ENCODE measurements at places on chromosomes 1 and 21.
A peak's percentile ranks its signal among the peaks of the same experiment; 100 is the strongest.

DNA sequence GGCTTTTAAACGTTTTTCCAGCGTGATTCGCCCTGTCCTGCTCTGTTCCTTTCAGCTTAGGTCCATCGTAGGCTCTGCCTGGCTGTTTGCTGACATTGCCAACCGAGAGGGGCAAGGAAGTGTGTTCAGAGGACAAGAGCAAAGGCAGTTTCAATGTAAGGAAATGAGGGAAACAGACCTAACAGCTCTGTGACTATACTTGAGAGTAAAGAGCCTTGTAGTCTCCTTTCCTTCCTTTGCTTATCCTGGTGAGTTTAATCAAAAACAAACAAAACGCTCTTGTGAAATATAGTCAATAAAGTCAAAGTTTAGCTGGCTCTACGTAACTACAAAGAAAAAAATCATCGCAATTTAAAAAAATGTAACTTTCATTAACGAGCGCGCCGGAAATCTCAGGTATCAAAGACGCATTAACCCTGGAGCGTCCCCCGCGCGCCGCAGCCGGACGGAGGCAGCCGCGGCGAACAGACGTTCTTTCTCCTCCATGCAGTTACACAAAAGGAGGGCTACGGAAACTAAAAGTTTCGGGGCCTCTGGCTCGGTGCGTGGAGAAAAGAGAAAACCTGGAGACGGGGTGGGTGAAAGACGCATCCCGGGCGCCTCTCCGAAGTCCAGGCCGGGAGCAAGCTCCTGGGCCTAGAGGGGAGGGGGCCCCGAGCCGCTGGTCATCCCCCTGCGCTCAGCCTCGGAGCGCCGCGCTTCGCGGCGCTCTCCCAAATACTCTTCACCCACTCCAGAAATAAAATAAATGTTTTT lies 617 bp upstream of the ADGRL2 start:
- DNase-seq = peak; percentile 14

DNA sequence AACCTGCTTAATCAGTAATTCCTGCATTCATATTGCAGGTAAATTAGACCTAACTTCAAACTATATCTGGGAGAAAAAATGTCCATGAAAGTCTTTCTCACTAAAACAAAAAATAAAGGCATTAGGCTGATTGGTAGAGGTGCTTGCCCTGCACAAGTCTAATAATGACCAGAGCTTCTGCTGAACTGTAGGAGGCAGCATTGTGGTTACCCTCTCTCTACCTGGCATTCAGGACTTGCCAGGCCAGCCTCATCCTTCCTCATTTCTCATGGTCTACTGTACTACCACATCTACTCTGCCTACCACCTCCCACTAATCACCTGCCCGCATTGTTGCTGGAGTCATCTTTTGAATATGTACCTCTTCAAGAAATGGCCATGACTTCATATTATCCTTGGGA lies 60.8 kb upstream of the KRTAP11-1 start:
- DNase-seq = no peak

DNA sequence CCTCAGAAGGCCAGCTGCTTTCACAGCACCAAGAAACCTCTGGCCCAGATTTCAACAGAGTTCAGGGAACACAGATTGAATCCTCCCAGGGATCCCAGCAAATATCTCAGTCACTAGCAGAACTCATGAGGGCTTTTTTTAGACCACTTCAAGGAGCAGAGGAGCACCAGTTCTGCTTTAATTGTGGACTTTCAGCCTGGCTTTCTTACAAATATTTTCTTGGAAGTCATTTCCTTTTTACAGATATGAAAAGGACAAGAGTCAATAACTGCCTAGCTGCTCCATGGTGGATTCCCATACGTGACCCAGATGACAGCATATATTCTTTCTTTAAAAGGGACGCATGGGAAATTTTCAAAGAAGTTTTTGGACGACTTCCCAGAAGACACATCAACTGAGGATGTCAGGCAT lies 6.4 kb upstream of the LRRC8B start:
- no peak for DNase-seq

DNA sequence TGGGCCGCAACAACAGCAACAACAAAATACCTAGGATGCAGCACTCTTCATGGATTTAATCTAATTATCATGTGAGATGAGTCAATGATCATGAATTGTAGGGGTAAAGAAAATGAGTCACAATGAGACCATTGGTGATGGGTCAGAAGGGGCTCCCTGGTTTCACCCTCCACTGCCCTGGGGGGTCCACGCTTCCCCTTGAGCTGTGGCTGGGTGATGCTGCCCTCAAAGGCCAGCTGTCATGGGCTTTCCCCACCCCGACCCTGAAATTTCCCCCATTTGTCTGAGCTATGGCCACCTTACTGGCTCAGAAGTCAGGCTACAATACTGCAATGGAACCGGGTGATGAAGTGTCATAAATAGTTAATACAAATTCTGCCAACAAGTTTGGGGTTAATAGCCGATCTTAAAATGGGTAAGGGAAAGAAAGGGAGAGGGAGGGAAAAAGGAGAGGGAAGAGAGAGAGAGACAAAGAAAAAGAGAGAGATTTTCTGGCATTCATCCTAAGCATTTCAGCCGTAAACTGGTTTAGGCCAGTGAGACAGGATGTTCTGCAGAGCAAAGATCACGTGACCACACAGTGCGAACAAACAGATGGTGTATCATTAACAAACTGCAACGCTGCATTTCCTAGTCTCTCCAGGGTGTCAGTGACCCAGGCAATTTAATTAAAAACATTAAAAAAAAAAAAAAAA lies 143.4 kb upstream of the ERRFI1 start:
- peak; percentile 72 for DNase-seq

DNA sequence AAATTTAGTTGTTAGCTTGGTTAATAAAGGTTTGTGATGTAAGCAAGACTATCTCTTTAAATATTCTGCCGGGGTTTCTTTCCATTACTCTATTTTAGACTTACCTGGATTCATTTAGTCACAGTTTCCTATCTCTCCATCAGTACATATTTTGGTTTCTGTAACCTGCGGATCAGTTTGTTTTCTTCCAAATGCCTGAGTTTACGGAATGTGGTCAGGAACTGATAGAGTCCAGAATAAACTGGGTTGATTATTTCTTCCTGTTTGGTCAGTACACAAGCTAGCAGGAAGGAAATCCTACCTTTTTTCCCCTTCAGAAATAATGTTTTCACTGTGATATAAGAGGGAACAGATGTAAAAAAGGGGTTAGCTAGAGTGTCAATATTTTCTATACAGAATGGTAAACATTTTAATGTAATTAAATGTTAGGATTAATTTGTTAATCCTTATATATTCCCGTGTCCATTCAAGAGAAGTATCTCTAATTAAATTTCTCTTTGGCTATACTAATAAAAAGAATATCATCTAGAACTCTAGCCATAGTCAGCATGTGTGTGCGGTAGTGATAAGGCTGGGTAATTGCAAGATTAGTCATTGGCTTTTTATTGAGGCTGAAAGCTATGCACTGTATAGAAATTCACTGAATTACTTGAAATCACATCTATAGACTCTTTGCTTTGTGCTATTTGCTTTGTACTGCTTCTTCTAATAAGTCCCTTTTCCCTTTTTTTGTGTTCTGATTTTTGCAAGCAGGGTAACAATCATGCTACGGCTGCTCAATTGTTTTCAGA lies 144.7 kb upstream of the ADGRL4 start:
- no peak for DNase-seq

GRCh38 chr1:168585191-168585590 lies 8.8 kb downstream of the XCL1 start:
- no peak for DNase-seq

DNA sequence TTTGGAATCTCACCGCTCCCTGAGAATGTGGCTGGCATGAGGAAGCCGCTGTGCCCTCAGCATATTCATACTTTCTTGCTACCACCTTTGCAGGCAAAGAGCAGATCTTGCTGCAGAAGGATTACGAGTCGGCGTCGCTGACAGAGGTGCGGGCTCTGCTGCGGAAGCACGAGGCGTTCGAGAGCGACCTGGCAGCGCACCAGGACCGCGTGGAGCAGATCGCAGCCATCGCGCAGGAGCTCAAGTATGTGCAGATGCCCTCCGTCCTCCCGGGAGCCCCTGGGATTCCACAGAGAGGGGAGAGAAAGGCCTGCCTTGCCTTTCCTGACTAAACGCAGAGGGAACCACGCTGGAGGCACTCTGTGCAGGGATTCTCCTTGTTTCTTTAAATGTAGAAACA lies 50.6 kb upstream of the MTR start:
- no peak for DNase-seq

GRCh38 chr1:247347477-247348222 lies 16.0 kb upstream of the ZNF496 start:
- DNase-seq = no peak

- peak; percentile 89 for DNase-seq
Measured at GRCh38 chr1:23368562-23369334, 888 bp downstream of the ZNF436 start.

- no peak for DNase-seq
Measured at GRCh38 chr21:39004634-39005501, 178.4 kb downstream of the PSMG1 start.

- DNase-seq = no peak
Measured at GRCh38 chr1:161046605-161047228, 940 bp upstream of the USF1 start.

- DNase-seq = no peak
Measured at GRCh38 chr21:42384156-42384945, 11.5 kb downstream of the TMPRSS3 start.

GRCh38 chr1:233909195-233909594 lies 4.7 kb downstream of the SLC35F3 start:
- DNase-seq = no peak

DNA sequence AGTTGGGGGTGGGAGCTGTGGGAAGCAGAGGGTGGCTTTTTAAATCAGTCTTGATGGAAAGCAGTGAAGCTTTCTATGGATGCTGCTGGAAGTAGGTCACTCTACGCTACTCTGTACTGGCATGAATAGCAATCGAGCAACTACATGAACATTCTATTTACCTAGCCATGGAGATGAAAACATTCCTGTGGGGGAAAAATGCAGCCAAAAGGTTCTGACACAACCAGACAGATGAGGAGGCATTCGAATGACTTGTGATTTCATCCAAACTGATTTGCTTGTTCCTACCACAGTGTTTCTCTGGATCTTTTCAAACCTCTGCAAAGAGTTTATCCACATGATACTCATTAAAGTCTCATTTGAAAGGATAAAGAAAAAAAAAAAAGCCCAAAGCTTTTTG lies 95.0 kb downstream of the ASTN1 start:
- no peak for DNase-seq

DNA sequence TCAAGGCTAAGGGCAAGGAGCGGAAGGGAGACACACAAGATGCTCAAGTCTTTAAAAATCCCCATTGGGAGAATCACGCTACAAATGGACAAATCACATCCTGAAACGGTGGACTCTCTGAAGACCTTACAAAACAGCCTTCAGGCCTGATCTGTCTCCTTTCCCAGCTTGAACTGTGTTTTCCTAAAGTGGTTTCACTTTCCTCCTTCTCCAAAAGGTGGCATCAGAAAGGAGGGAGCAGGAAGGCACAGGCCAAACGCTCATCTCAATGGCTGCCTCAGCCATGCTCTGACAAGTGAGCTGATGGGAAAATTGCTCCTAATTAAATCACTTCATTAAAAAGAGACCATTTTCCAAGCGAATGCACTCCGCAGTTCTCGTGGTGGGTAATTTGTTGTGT lies 47.7 kb downstream of the UTP25 start:
- DNase-seq = peak; percentile 24

DNA sequence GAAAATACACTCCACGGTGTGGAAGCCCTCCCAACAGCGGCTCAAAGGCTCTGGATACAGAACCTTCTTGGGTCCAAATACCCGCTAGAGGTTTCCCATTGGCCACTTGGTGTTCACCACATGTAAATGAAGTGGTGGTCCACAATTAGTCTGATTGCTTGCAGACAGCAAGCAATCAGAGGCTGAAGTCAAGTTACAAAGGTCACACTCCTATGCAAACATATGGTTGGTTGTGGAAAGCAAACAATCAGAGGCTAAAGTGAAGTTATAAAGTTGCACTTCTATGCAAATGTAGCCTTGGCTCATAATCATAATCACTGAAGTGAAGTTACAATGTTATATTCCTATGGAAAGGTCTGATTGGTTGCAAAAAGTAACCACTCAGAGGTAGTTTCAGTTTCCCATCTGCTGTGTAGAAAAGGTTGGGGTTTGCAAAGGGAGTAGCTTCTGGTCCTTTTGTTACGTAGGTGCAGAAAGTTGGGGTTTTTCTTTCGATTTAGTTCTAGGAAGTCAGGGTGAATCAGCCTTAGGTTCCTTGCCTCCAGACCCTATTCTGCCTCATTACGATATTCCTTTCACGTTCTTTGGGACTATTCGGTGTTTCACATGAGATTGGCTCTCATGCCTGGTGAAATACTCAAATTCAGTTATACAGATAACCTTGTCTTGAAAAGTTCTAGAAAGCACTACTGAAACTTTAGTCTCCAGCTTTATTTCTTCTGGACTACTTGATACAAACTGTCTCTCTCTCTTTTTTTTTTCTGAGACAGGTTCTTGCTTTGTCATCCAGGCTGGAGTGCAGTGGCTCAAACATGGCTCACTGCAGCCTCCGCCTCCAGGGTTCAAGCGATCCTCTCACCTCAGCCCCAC lies 36.7 kb upstream of the MTF2 start:
- DNase-seq = no peak

GRCh38 chr1:245378311-245378722 lies 223.5 kb downstream of the KIF26B start:
- DNase-seq = no peak

GRCh38 chr21:44934797-44935532 lies 4.9 kb upstream of the SLX9 start:
- no peak for DNase-seq

- DNase-seq = no peak
Measured at GRCh38 chr21:37699024-37699775, 217.1 kb downstream of the KCNJ6 start.

DNA sequence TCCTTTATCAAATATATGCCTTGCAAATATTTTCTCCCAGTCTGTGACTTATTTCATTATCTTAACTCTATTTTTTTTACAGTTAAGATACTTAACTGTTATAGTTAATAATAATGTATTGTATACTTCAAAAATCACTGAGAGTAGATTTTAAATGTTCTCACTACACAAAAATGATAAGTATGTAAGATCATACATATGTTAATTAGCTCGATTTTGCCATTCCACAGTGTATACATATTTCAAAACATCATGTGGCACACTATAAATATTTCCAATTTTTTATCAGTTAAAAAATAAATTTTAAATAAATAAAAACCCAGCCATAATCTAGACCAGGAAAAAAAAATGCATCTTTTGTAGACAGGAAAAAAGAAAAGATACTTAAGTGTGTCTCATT lies 27.2 kb downstream of the CTTNBP2NL start:
- DNase-seq = no peak

GRCh38 chr1:220224033-220224432 lies 48.2 kb downstream of the RAB3GAP2 start:
- no peak for DNase-seq

GRCh38 chr21:41582866-41583265 lies 74.9 kb upstream of the TMPRSS2 start:
- DNase-seq = no peak

Measured in Caco-2 (cell line).